ENCODE measurements at places on chromosomes 12 and 14.

- DNase-seq: no peak
Observed at GRCh38 chr12:124694846-124695497, 127.6 kb upstream of the NCOR2 start.

GRCh38 chr14:53609009-53609408, 347.6 kb downstream of the BMP4 start:
- no peak for DNase-seq

DNA sequence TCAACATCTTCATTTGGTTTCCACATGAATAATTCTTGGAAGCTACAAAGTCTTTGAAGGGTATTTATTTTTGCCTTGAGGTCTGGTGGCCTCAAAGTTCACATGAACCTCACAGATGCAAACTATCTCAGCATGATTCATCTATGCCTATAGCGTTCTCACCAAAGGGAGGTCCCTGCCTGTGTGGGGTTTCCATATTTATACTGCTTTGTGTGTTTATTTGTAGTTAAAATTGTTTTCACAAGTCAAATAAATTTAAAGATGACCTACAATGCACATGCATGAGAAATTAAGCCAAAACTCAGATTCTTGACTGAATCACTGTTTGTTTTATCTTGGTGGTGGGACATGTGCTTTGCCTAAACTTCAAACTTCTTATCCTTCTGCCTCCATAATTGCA, 176.7 kb downstream of the PPM1H start:
- DNase-seq: no peak

GRCh38 chr12:129854591-129854990, 49.2 kb downstream of the TMEM132D start:
- peak; percentile 66 for DNase-seq

- no peak for DNase-seq
Observed at GRCh38 chr14:62308316-62308715, 546.1 kb downstream of the SNAPC1 start.

DNA sequence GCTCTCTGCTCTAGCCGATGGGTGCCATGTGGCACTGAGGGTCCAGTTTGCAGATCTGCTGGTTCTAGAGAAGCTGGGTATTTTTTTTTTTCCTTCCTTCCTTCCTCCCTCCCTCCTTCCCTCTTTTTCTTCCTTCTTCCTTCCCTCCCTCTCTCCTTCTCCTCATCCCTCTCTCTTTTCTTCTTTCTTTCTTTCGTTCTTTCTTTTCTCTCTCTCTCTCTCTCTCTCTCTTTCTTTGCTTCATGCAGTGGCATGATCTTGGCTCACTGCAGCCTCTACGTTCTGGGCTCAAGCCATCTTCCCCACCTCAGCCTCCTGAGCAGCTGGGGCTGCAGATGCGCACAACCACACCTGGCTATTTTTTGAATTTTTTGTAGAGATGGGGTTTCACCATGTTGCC, 2.7 kb upstream of the BCL7A start:
- no peak for DNase-seq

Data from anterior cingulate cortex (tissue), 58 donors.